ENCODE measurements at places on chromosomes 2 and 18. TPM values are rescaled to one million over a fixed set of nuclear protein-coding genes. Genes with fewer than 3 reads are reported as not detected.

- H3K27ac ChIP-seq: no peak overlapping the region
- H3K36me3 ChIP-seq: no peaks in the 10 kb centered on the region
- no peak overlapping the region for H3K4me3 ChIP-seq
- peaks cover under 1% of the 10 kb centered on the region for H3K27me3 ChIP-seq
- no peak for DNase-seq
- H3K4me1 ChIP-seq: no peaks in the 10 kb centered on the region
These were observed 43.7 kb upstream of the APCDD1 start for GRCh38 chr18:10410472-10411308.

GRCh38 chr2:101130081-101130480 lies 21.1 kb downstream of the TBC1D8 start:
- DNase-seq: no peak
- no peak overlapping the region for H3K4me3 ChIP-seq
- no peaks in the 10 kb centered on the region for H3K36me3 ChIP-seq
- peaks cover 10% of the 10 kb centered on the region for H3K27me3 ChIP-seq

DNA sequence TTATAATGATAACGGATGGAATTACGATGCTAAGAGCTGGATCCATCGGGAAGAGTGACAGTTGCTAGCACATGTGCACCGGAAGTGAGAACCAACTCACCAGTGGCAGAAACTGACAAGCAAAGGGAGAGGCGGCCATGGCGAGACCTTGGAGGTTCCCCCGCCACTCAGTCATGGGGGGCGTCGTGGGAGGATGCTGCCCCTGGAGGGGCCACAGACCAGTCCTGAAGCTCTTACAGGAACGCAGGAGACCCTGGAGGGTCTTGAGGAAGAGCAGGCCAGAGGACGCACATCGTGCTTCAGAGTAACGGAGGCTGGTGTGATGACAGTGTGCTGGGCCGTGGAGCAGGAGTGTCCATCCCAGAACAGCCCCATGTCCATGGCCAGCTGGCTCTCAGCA lies 53.1 kb upstream of the KCNG2 start:
- no peaks in the 10 kb centered on the region for H3K27me3 ChIP-seq
- no peak overlapping the region for H3K4me3 ChIP-seq
- H3K27ac ChIP-seq: no peak overlapping the region
- no peaks in the 10 kb centered on the region for H3K4me1 ChIP-seq

- no peak for DNase-seq
- no peaks in the 10 kb centered on the region for H3K4me1 ChIP-seq
- H3K27me3 ChIP-seq: peaks cover 14% of the 10 kb centered on the region
- H3K27ac ChIP-seq: no peak overlapping the region
- H3K4me3 ChIP-seq: no peak overlapping the region
These were observed 43.1 kb upstream of the LONRF2 start for GRCh38 chr2:100365434-100365833.

GRCh38 chr18:34695310-34695709 lies 14.8 kb upstream of the DTNA start:
- no peak overlapping the region for H3K4me3 ChIP-seq
- H3K36me3 ChIP-seq: no peaks in the 10 kb centered on the region
- H3K4me1 ChIP-seq: no peaks in the 10 kb centered on the region
- no peak for DNase-seq
- H3K27me3 ChIP-seq: no peaks in the 10 kb centered on the region

DNA sequence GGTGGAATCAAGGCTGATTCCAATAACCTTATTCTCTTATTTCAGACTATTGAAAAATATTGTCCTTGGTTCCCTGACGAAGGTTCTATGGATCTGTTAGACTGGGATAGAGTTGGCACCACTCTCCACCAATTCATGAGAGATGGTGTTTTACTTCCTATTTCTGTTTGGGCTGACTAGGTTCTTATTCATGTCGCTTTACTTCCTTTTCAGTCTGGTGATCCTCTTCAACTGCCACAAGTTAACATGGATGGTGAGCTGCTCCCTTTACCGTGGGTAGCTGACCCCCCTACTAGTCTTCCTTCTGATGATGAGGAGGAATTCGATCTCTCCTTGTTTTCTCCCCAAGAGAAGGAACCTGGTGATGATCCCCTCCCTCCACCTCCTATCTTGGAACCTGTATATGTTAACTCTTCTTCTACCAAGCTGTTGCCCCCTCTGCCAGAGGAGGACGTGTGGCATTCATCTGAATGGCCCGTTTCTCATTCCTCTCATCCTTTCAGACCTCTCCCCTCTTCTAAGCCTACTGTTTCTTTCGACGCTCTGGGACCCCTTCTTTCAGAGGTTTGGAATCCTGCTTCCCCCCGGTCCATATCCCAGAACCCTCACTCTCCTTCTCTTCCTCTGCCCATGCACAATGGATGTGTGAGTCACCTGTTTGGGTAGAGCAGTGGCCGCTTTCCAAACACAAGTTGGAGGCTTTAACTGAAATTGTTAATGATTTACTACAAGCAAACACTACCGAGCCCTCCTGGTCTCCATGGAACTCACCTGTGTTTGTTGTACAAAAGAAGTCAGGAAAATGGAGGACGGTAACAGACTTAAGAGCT lies 13.5 kb upstream of the CNOT11 start:
- no peaks in the 10 kb centered on the region for H3K27me3 ChIP-seq
- H3K27ac ChIP-seq: no peak overlapping the region
- H3K4me1 ChIP-seq: peaks cover 3% of the 10 kb centered on the region
- no peak for DNase-seq
- H3K4me3 ChIP-seq: no peak overlapping the region

GRCh38 chr2:10329880-10330699 lies 27.4 kb downstream of the HPCAL1 start:
- no peaks in the 10 kb centered on the region for H3K27me3 ChIP-seq
- peaks cover 54% of the 10 kb centered on the region for H3K4me1 ChIP-seq
- peak overlapping the region; percentile 91 for H3K4me3 ChIP-seq
- peak overlapping the region; percentile 94 for H3K27ac ChIP-seq
- DNase-seq: peak; percentile 42
- peaks cover 11% of the 10 kb centered on the region for H3K36me3 ChIP-seq

- no peak overlapping the region for H3K4me3 ChIP-seq
- H3K27me3 ChIP-seq: peaks cover 42% of the 10 kb centered on the region
- no peaks in the 10 kb centered on the region for H3K36me3 ChIP-seq
- peaks cover 4% of the 10 kb centered on the region for H3K4me1 ChIP-seq
These were observed 3.7 kb upstream of the LRRFIP1 start for GRCh38 chr2:237623428-237624403.

The POTEI gene
- total RNA-seq: not detected
